ENCODE measurements at places on chromosomes 16 and 17. TPM values are rescaled to one million over a fixed set of nuclear protein-coding genes. Genes with fewer than 3 reads are reported as not detected.
A peak's percentile ranks its signal among the peaks of the same experiment; 100 is the strongest.

DNA sequence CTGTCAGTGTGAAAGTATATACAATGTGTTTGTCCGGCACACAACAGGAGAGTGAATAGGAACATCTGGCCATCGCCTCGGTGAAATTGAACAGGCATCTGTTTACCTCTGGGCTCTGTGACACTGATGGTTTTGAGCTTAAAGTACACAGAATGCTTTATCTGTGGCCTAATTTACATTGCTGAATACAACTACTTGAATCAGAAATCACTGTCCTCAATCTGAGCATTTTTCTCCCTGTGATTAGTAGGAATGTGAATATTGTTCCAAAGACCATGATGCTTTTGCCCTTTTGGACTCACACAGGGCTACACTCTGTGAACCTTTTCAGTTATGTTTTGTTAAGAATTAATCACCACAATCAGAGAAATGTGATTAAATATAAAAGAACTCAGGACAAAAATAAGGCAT, 323.0 kb upstream of the TBX2 start:
- no peak overlapping the region for H3K27ac ChIP-seq
- DNase-seq = no peak
- H3K36me3 ChIP-seq = peaks cover 8% of the 10 kb centered on the region
- no peak overlapping the region for H3K4me3 ChIP-seq

The TPSD1 gene
- total RNA-seq = not detected

DNA sequence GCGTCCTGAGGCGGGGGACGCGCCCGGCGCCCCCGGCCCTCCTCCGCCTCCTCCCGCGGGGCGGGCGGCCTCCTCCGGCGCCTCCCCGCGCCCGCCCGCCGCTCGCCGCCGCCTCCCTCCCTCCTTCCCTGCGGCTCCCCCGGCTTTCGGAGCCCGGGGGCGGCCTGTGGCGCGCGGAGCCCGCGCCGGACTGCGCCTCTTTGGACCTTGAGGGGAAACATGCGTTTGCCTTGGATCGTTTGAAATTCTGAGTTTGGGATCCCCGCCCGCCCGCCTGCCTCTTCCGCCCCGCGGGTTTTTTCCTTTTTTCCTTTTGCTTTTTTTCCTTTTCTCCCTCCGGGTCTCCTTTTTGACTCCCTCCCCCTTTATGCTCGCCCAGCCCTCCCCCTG, 390 bp downstream of the ZNRF1 start:
- H3K4me3 ChIP-seq = peak overlapping the region; percentile 88
- H3K4me1 ChIP-seq = peaks cover 37% of the 10 kb centered on the region
- no peaks in the 10 kb centered on the region for H3K27me3 ChIP-seq
- H3K27ac ChIP-seq = no peak overlapping the region

The PRKCA gene
- total RNA-seq = 78.5 TPM

DNA sequence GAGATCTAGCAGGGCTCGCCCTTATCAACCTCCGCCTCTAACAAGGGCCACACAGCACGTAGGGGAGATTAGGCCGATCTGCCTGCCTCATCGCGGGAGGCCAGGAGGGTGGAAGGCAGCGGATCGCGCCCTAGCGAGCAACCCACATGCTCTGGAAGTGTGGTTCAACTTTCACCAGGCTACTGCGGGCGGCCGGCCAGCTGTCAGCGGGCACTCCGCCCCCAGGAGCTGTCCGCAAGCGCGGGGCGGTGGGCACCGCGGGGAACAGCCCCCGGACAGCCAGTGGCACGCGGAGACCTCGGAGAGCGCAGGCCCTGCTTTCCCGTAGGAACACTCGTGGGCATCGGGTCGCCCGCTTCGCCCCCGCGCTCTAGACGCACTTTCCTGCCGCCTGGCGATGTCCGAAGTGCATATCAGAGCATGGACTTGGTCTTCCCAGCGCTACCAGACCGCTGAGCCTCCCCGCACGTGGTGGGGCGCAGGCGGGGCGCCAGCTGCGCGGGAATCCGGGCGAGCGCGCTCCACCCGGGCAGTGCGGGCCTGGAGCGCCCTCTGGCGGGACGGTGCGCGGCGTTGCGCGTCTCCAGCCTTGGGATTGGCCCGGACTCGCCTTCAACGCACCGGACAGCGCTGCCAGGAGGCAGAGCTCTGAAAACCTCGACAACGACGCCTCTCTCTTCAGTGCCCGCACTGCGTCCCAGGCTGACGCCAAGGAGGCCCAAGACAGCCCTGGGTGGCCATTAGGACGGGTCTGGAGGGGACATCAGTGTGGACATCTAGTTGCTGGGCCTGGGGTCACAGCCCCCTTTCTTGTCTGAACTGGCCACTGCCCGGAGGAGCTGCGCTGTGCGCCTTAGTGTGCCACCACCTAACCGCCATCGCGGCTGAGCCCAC, 3.6 kb upstream of the ZNHIT3 start:
- H3K4me1 ChIP-seq = peaks cover 24% of the 10 kb centered on the region
- peaks cover 23% of the 10 kb centered on the region for H3K27me3 ChIP-seq
- peaks cover 4% of the 10 kb centered on the region for H3K36me3 ChIP-seq
- peak overlapping the region; percentile 37 for H3K4me3 ChIP-seq

DNA sequence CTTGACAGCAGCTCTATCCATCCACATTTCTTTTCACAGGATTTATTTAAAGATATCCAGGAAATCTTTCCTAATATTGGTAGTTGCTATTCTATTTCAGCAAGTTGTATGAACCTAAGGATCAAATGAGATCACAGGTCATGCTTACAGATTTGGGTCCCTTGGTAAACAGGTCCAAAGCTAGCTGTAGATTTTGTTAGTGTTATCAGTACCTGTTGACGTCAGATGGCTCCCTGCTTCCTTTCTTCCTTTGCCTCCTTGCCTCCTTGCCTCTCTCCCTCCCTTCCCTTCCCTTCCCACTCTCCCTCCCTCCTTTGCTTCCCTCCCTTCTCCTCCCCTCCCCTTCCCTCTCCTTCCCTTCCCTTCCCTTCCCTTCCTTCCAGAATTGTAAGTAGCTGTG, 76.6 kb downstream of the EFCAB13 start:
- no peak overlapping the region for H3K4me3 ChIP-seq
- no peak overlapping the region for H3K27ac ChIP-seq
- no peaks in the 10 kb centered on the region for H3K27me3 ChIP-seq

The CEP295NL gene
- not detected for total RNA-seq

GRCh38 chr16:17329391-17329790, 141.4 kb downstream of the XYLT1 start:
- no peak overlapping the region for H3K27ac ChIP-seq
- H3K4me1 ChIP-seq = peaks cover 2% of the 10 kb centered on the region
- H3K36me3 ChIP-seq = no peaks in the 10 kb centered on the region
- DNase-seq = no peak

The ANKS4B gene
- not detected for total RNA-seq

GRCh38 chr17:42312285-42313130, 24.2 kb downstream of the STAT5A start:
- peak overlapping the region; percentile 74 for H3K27ac ChIP-seq
- H3K4me3 ChIP-seq = peak overlapping the region; percentile 42
- H3K36me3 ChIP-seq = peaks cover 77% of the 10 kb centered on the region

- no peaks in the 10 kb centered on the region for H3K27me3 ChIP-seq
- DNase-seq = no peak
- H3K4me3 ChIP-seq = no peak overlapping the region
- peaks cover 25% of the 10 kb centered on the region for H3K36me3 ChIP-seq
- peak overlapping the region; percentile 63 for H3K27ac ChIP-seq
- H3K4me1 ChIP-seq = peaks cover 46% of the 10 kb centered on the region
Observed at GRCh38 chr17:28899212-28899815, 1.8 kb upstream of the FLOT2 start.

DNA sequence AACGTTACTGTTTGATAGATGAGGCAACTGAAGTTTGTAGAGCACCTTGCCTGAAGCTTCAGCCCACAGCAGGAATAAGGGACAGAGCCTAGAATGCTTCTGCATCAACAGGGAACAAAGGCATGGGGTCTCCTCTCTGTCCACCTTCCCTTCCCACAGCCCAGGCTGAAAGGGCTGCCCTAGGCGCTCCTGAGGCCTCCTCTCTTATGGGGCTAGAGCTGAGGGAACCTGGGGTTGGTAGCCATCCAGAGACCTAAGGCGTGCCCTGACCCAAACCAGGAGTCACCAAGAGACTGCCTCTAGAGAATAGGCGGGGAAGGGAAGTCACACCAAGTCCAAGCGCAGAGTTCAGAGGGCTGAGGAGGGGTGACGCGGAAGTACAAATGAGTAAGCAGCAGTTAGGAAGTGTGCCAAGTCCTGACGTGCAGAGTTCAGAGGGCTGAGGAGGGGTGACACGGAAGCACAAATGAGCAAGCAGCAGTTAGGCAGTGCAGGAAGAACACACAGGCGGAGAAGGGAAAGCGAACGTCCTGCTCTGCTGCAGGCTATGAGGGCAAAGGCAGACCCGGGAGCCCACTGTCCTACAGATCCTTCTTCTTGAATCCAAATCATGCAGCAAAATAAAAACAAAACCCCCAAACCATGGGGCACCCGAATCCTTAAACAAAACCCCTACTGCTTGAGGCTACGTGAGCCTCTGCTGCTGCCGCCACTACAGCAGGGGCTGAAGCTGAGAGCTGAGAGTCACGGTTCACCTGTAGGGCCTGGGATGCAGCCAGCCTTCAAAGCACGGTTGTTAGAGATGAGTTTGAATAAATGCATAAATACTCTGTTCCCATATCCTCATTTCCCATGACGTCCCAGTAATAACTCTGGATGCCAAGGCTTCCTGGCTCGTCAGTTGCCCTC, 2.7 kb upstream of the SPG7 start:
- peak; percentile 96 for DNase-seq
- no peaks in the 10 kb centered on the region for H3K36me3 ChIP-seq
- no peaks in the 10 kb centered on the region for H3K27me3 ChIP-seq
- H3K27ac ChIP-seq = peak overlapping the region; percentile 86
- H3K4me1 ChIP-seq = peaks cover 25% of the 10 kb centered on the region

GRCh38 chr17:44976206-44976605, 8.1 kb upstream of the C1QL1 start:
- H3K4me3 ChIP-seq = no peak overlapping the region
- H3K27me3 ChIP-seq = peaks cover 37% of the 10 kb centered on the region
- H3K4me1 ChIP-seq = peaks cover 17% of the 10 kb centered on the region
- DNase-seq = no peak
- no peak overlapping the region for H3K27ac ChIP-seq
- H3K36me3 ChIP-seq = no peaks in the 10 kb centered on the region

GRCh38 chr16:66289986-66290385, 76.5 kb upstream of the CDH5 start:
- no peaks in the 10 kb centered on the region for H3K4me1 ChIP-seq
- DNase-seq = no peak
- no peak overlapping the region for H3K4me3 ChIP-seq
- no peaks in the 10 kb centered on the region for H3K36me3 ChIP-seq
- no peak overlapping the region for H3K27ac ChIP-seq
- peaks cover 2% of the 10 kb centered on the region for H3K27me3 ChIP-seq

DNA sequence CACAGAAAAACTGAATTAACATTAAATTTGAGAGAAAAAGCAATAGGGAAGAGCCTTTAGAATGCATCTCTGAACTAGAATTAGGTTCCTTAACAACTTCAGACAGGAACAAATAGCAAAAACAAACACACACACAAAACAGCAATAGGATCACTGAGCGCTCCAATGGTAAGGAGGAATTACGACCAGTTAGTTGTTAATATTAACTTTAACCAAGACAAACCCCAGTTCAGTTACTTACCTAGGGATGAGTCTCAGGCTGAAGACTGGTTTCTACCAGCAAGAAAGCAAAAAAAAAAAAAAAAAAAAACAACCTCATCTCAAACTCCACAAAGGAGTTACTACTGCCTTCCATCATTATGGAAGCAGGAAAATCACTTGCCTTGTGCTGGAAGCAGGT, 14.6 kb downstream of the DHRS7B start:
- no peak overlapping the region for H3K27ac ChIP-seq
- peaks cover 16% of the 10 kb centered on the region for H3K36me3 ChIP-seq
- H3K27me3 ChIP-seq = no peaks in the 10 kb centered on the region

The B9D1 gene
- 7.2 TPM for total RNA-seq

DNA sequence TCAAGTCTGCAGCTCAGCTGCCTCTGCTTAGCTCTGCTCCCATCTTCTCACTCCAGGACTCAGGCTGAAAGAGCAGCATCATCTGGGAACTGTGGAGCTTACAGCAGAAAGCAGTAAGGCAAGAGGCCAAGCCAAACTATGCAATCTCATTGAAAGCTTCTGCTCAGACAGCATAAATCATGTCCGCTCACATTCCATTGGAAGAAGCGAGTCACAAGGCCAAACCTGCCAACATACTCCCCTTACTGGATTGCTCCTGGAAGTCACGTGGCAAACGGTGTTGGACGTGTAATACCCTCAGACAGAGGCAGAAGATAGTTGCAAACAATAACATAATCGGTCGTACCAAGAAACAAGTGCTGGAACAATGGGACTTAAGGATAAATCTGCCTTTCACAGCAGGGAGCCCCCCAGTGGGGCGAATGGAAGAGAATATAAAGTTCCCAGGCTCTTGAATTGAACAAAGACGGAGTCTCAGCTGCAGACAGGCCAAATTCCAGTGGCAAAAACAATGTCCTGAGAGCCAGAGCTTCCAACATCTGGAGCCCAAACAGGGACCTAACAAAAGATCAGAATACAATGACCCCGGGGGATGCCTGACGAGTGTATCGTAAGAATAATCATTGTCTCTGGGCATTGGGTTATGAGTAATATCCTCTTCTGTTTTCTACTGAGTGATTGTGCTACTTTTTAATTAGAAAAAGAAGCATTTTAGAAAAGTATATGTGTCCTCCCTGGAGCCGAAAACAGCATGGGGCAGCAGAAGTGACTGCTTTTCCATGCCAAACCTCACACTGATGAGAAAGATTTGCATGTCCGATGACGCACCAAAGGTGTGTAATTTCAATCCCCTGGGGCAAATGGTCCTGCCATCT, 68.4 kb downstream of the CMC2 start:
- H3K36me3 ChIP-seq = no peaks in the 10 kb centered on the region
- peaks cover 25% of the 10 kb centered on the region for H3K27me3 ChIP-seq
- H3K4me3 ChIP-seq = no peak overlapping the region
- H3K4me1 ChIP-seq = no peaks in the 10 kb centered on the region
- no peak for DNase-seq

DNA sequence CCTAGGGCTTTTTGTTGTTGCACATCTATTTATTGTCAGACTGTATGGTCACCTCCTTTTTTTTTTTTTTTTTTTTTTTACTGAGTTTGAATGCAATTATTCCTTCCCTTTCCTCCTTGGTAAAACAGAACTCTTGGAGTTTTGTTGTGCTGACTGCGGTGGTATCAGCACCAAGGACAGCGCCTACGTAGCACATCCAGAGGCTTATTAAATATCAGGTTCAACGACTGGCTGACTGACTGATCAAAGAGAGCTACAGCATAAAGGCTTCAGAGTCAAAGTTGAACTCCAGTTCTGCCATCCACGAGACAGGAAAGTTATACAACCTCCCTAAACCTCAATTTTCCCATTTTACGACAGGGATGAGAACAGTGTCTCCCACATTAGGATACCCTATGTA, 86.1 kb upstream of the RBFOX1 start:
- H3K36me3 ChIP-seq = no peaks in the 10 kb centered on the region
- DNase-seq = no peak

DNA sequence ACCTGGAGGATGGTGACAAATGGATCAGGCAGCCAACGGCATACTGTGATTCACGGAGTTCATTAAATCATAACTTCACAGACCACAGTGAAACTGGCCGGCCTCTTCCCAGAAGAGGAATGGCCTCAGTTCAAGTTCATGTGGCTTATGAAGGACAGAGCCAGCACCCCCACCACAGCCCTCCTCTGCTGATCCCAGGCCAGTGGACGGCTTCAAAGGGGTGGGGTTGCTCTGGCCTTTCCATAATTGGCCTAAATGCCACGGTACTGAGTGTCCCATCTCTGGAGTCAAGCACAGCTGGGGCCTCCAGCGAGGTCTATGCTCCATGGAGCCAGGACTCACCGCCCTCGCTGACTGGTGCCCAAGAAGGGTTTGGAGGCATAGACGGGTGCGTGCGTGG, 21.4 kb downstream of the GALNS start:
- no peak overlapping the region for H3K27ac ChIP-seq
- DNase-seq = no peak
- no peak overlapping the region for H3K4me3 ChIP-seq
- H3K36me3 ChIP-seq = peaks cover 3% of the 10 kb centered on the region
- H3K4me1 ChIP-seq = no peaks in the 10 kb centered on the region

Data from activated CD4-positive, alpha-beta memory T cell treated with anti-CD3 and anti-CD28 coated beads for 36 hours (primary cell).